RWPE1 (cell line): ENCODE measurements at places on chromosomes 12 and 14.

DNA sequence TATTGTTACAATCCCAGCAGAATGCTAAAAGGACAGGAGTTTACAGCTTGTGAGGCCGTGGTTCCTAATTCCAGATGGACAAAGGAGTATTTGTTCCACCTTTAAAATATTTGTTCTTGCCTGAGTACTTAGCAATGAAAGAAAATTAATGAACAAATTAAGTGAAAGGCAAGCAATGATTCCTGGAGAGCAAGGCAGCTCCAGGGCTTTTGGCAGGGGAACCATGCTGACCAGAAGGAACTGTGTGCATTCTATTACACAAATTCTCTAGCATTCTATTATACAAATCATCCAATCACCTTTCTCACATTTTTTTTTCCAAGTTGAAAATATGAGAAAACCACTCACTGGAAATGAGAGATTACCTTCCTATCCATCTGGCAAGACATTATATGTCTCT is 1.8 kb upstream of the BMAL2 start:
- DNase-seq = no peak

DNA sequence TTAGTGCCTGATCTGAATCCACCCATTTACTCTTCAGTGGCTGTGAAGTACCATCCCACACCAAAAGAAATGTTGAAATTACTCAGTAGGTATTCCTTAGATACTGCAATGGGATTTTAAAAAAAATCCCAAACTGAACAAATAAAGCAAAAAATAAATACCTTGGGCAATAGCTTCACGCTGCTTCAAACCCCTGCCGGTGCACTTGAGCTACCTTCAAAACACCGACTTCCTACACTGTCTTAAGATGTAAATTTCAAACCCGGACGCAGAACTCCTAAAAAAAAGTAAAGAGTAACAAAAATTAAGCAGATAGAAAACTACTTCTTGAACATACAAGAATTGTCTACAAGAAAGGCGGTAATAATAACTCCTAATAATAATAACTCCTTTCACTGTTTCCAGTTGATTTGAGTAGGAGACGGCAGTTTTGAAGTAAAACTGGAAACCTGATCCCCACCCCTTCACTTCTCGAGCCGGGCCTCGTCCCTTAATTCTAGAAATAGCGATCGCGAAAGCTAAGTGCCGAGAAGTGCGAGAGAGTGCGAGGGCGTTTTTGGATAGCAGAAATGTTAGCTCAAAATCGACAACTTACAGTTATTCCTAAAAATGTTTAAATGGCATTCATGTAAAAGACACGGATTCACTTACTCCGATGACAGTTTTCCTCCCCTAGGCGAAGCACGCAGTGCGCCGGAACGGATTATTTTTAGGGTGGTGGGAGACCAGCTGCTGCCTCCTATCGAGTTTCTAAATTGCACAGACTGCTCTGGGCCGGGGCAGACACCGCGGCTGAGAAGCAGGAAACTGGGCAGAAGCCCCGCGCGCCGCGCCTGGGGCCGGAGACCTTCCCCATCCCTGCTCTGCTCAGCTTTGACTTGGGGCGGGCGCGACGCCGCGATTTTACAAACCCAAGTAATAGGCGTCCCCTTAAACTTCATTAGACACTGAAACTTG is at the start of gene ABCC9:
TSS of gene ABCC9 (minus strand) at position 878 of the 957 bp plus-strand sequence. CDS start 4,752 bp downstream, outside the sequence.
- DNase-seq = no peak

DNA sequence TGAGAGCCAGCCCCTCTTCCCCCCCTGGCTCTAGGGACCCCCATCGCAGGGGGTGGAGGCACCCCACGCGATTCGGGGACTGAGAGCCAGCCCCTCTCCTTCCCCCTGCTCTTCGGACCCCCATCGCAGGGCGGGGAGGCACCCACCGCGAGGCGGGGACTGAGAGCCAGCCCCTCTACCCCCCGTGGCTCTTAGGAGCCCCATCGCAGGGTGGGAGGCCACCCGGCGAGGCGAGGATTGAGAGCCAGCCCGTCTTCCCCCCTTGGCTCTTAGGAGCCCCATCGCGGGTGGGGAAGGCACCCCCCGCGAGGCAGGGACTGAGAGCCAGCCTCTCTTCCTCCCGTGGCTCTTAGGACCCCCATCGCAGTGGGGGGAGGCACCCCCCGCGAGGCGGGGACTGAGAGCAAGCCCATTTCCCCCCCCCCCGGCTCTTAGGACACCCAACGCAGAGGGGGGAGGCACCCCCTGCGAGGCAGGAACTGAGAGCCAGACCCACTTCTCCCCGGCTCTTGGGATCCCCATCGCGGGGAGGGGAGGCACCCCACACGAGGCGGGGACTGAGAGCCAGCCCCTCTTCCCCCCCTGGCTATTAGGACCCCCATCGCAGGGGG is 45.6 kb downstream of the DDX11 start:
- DNase-seq = no peak

GRCh38 chr12:10941916-10942607 is 3.0 kb upstream of the TAS2R14 start:
- peak; percentile 58 for DNase-seq

GRCh38 chr12:28611115-28611435 is 420.8 kb downstream of the CCDC91 start:
- peak; percentile 41 for DNase-seq

DNA sequence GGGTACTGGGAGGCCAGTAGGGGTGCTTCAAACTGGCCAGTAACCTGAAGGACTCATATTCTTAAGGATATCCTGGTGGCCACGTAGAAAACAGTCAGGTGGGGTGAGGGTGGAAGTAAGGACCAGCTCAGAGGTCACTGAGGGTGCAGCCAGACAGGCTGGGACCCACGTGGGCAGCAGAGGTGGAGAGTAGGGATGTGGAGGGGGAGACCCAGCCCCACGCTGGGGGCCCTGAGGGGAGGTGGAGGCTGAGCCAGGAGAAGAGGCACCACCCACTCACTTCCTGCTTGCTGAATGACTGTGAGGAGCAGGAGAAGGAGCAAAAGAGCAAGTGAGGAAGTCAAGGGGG is 12.6 kb upstream of the SERPINA3 start:
- no peak for DNase-seq

DNA sequence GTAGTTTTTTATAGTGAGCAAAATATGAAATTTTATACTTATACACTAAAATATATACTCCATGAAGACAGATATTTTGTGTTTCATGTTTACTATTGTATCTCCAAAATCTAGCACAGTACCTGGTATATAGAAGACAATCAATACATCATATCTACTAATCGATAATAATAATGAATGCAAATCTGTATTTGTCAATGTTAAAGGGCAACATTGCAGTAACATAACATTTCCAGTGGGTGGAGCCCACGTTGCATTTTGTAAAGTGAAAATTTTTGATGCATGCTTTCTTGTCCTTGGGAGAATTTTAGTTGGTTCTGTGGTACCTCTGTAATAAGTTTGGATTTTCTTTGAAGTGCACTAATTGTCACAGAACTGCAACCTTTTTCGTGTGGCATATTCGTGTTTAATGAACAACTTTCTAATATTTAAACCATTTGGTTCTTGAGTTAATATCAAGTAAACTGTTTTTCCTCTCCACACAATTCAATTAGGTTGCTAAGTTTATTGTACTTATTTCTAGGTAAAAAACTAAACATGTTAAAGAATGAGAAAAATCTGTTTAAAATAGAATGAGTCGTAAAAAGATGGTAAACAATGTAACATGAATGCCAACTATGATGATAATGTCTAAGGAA is 47.4 kb downstream of the AVPR1A start:
- DNase-seq = peak; percentile 26

GRCh38 chr14:34252227-34252626 is 209.8 kb downstream of the SPTSSA start:
- DNase-seq = no peak

GRCh38 chr12:11765817-11766794 is 116.6 kb downstream of the ETV6 start:
- DNase-seq = no peak

DNA sequence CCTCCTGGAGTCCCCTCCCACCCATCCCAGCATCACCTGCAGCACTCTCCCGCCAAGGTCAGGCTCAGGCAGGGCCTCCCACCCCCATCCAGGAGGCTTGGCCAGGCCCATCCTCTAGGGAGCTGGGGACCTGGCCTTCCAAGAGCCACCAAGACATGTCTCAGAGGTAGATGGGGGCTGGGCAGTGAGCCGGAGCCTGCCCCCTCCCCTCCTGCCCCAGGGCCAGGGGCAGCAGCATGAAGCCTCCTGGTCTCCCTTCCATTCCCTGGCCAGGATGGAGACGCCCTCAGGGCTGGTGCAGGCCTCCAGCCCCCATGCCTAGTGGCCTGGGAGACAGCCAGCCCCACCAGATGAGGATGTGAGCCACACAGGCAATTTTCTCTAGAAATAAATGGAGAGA is 69.3 kb upstream of the C14orf180 start:
- DNase-seq = no peak

DNA sequence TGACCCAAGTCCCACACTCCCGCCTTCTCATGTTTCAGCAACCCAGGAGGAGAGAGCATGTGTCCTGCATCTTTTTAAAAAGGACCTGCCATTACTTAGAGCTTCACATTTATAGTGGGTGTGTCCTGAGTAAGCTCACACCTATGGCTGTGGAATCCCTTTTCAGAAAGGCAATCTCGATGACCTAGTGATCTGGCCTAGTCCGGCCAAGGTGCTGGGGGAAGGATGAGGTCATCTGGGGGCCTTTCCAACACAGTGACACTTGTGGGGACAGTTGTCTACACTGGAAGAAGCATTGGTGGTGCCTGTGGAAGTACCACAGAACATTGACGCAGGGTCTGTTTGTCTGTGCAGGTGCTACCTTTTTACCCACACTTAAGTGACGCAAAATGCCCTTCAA is 8.2 kb downstream of the TCP11L2 start:
- no peak for DNase-seq

GRCh38 chr12:59119676-59120075 is 199.4 kb upstream of the LRIG3 start:
- DNase-seq = peak; percentile 7

GRCh38 chr12:79439175-79439825 is 251.5 kb downstream of the PAWR start:
- DNase-seq = no peak

- no peak for DNase-seq
Measured at GRCh38 chr14:36423430-36423829, 96.6 kb downstream of the NKX2-1 start.

- peak; percentile 46 for DNase-seq
Measured at GRCh38 chr12:1594006-1594260, 448 bp downstream of the FBXL14 start.

DNA sequence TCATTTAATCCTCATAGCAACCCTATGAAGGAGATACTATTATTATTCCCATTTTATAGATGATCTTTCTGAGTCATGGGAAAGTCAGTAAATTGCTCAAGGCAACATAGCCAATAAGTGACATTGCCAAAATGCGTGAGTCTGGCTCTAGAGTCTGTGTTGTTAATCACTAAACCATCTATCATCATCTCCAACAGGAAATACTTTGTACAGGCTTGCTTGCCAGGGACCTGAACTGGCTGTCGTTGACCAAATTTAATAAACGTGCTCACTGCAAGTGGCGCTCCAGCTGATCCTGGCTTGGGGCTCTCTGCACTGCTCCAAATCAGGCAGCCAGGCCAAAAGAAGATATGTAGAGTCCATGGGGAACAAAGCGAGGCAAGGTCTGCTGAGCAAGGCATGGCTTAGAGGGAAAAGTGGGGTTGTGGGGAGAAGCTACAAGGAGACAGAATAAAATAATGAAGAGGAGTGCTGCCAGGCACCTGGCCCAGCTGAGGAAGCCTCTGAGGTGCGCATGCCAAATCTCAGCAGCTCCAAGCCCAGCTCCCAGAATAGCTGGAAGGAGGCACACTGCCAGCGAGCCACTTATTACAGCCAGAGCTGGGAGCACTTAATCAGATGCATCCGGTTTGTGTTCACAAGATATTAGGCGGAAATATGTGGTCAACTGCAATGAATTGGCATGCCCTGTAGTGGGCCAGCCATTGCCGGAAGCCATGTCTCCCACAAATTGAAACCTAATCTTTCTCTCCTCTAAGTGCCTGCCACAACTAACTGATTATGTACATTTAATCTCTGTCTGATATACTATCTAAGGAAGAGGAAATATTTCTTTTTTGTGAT is 43.3 kb upstream of the PTPRO start:
- peak; percentile 72 for DNase-seq

DNA sequence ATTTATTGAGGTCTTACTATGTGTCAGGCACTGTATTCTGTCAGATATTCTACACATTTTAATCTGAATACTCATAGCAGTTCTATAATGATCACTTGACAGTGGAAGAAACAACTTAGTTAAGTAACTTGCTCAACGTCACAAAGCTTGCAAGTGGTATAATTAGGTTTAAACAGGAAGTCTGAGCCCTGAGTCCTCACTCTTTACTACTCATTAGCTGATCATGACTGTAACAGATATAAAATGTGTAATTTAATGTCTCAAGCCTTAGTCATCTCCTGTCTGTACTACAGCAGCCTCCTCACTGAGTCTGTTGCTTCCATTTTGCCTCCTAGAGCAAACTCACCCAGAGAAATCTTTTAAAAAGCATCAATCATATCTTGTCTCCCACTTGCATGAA is 38.9 kb downstream of the PPP4R4 start:
- DNase-seq = peak; percentile 57

DNA sequence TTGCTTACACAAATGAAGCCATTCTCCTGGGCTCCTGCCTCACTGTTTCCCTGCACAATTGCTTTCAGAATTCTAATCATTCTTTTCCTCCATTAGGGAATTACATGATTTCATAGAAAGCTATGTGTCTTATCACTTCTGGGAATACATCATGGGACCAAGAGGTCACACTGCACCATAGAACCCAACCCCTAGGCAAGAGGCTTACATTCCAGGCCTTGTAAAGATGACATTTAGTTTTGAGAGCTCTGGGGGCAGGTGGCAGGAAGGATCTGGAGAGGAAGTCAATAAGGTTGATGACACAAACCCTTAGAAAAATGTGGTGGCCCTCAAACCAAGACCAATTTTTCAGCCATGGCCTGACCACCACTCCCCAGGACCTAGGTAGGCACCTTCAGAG is 57.1 kb downstream of the NUAK1 start:
- no peak for DNase-seq

DNA sequence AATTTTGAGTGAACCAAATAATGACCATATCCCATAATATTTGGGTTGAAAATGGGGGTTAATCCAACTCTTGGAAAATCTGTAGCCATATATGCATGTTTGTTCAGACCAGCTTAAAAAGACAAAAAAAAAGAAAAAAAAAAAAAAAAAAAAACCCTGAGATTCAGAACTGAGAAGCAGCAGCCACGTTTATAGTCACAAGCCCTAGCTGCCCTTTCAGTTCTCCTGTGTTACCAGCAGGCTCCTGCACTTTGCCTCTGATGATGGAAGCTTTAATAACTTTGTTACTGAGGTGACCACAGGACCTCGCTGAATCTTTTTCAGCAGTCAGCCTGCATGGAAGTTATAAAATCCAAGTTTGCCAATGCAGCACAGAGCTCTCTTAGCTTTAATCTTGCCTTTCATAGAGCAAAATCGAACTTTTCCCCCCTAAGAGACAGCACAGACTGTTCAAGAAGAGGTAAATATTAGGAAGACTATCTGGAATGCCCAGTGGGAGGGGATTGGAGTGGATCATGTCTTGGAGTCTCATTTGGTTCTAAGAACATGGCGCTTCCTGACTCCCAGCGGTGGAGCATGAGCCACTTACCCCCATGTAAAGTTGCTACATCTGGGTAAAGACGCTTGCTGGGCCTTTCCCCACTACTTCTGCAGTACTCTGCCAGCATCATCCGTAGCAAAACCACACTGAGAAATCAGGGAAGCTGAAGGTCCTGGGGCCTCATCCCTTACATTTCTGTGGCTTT is 20.6 kb downstream of the GNG2 start:
- no peak for DNase-seq

- DNase-seq = no peak
Measured at GRCh38 chr14:73785336-73785833, 66.2 kb upstream of the PTGR2 start.

- DNase-seq = no peak
Measured at GRCh38 chr14:35366056-35366451, 38.5 kb downstream of the NFKBIA start.

- peak; percentile 75 for DNase-seq
Measured at GRCh38 chr12:105418229-105418628, 87.7 kb downstream of the C12orf75 start.
